ENCODE measurements at places on chromosomes 2 and 18.

DNA sequence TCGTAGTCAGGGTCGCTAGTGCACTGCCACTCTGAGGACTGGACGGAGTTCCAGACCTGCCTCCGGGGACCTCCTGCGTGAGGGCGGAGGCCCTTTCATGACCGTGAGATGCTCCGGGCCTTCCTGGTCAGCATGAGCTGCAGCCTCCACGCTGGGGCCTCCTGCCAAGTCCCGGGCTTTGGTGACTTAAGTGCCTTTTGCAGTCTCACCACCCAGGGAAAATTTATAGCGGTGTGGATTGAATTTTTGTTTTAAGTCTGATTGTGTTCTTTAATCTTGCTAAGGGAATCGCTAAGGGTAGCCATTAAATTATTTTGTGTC lies 33.6 kb downstream of the CHRNA1 start:
- no peak for DNase-seq

- DNase-seq = no peak
Measured at GRCh38 chr18:5738526-5738925, 156.8 kb downstream of the TMEM200C start.

DNA sequence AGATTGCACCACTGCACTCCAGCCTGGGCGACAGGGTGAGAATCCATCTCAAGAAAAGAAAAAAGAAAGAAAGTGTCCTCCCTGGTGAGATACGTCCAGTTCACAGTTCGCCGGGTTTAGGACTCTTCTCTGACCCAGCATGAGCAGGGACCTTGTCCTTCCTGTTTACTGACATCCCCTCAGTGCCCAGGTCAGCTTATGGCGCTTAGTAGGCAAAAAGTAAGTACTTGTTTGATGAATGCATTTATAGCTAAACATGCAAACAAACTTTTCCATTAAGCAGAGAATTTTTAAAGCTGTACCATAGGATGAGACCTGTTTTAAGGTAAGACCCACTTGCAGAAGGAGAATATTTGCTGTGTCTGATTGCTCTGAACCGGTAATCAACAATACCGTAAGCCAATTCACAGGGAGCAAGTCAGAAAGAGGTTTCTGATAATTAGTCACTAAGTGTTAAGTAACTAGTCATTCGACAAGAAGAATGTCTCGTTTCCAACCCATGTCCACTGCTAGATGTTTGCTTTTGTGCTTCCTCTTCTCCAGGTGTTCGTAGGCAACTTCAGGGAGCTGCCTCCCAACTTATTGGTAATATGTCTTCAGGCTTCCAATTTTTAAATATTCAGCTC lies 40.0 kb downstream of the MOGAT1 start:
- DNase-seq = no peak

GRCh38 chr18:7020995-7021777 lies 96.4 kb downstream of the LAMA1 start:
- DNase-seq = no peak

DNA sequence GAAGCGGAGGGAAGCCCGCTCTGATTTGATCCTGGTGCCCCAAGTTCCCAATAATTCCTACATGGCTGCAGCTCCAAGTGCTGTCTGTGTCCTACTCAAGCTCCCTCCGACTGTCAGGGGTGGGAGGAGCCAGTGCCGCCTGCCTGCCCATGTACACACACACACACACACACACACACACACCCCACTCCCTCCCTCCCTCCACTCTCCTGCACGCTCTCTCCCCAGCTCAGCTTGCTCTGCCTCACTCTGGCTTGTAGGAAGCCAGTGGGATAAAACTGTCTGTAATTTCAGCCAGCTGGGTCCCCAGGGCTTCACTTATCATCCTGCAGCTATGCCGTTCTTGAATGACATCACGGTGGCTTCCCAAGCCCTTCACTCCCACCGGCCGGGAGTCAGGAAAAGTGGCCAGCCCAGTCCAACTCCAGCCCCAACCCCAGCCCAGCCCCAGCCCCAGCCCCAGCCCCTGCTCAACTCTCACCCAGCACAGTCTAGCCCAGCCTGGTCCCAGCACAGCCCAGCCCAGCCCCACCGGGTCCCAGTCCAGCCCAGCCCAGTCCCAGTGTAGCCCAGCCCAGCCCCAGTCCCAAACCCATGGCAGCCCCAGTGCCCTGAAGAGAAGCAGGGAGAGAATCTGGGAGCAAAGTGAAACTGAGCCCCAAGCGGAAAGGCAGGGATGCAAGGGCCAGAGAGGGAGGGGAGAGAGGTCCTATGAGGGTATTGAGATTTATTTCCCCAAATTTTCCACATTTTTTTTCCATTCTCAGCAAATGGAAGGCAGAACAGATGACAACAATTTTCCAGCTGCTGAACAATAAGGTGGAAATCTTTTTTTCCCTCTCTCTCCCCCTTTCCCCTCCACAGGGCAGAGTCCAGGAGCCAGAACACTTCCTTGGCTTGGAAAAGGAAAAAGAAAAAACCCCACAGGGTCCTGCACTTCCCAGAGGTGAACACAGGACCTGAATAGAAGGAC lies 144.0 kb downstream of the TNS1 start:
- peak; percentile 89 for DNase-seq

GRCh38 chr2:41853427-41854191 lies 194.2 kb upstream of the PKDCC start:
- DNase-seq = peak; percentile 58

DNA sequence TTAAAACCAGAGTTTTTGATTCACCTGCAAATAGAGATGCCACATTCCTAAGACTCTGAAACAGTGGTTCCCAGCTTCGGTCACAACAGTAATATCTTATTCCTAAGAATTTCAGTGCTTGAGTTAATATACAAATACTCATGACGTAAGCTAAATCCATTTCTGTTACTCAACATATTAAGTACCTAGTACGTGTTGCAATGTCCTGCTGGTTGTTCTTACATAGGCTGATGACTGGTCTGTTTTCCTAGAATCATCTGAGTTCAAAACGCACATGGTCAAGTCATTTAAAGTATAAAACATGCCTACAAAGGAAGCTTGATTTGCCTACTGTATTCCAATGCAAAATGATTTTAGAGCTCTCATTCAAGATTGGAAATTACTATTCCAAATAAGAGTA lies 7.2 kb downstream of the NCL start:
- no peak for DNase-seq

- no peak for DNase-seq
Measured at GRCh38 chr2:146987996-146988395, 856.8 kb upstream of the ACVR2A start.

GRCh38 chr2:209636076-209636475 lies 135.6 kb upstream of the UNC80 start:
- DNase-seq = peak; percentile 33

- no peak for DNase-seq
Measured at GRCh38 chr2:28730641-28731146, 20.9 kb upstream of the PPP1CB start.

DNA sequence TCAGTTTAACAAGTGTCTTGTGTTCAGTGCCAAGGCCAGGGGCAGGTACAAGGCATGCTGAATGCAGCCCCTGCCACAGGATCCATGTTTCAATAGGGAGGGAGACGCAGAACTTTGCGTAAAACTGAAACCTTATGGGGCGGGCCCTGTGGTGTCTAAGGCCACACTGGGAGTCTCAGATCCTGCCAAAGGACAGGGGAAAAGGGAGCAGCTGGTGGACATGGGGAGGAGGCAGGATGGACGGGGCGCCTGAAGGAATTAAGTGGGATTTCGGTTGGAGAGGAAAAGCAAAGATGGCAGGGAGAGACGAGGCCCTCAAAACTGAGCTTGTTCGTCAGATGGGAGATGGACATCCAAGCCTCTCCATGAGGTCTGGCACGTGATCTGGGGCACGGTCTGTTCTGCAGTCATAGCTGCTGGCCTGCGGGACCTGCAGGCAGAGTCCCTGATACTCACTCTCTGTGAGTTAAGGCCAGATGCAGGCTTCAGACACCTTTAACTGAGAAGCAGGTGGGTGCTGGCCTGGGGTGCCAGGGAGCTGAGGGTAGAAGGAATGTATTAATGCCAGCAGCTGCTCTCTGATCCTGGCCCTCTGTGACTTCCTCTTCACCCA lies 48.8 kb downstream of the TCF7L1 start:
- no peak for DNase-seq

- DNase-seq = no peak
Measured at GRCh38 chr2:186255823-186256222, 230.2 kb upstream of the ZC3H15 start.

DNA sequence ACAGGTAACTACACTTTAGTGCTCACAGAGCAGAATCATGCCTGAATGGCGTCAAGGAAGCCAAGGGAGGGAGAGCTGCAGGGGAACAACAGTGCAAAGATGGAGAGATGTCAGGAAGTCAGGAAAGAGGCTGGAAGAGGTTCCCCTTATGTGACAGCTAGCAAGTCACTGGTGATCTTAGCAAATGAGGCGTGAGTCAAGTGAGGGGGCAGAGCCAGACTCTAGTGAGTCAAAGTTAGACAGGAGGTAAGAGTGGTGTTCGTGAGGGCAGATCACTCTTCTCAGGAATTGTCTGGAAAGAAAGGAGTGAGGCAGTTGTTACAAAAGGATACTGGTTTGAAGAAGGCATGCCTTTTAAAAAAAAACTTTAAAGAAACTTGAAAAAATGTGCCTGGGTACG lies 87.1 kb downstream of the MEP1B start:
- no peak for DNase-seq

- no peak for DNase-seq
Measured at GRCh38 chr18:35835833-35836232, 136.6 kb upstream of the RMP24 start.

DNA sequence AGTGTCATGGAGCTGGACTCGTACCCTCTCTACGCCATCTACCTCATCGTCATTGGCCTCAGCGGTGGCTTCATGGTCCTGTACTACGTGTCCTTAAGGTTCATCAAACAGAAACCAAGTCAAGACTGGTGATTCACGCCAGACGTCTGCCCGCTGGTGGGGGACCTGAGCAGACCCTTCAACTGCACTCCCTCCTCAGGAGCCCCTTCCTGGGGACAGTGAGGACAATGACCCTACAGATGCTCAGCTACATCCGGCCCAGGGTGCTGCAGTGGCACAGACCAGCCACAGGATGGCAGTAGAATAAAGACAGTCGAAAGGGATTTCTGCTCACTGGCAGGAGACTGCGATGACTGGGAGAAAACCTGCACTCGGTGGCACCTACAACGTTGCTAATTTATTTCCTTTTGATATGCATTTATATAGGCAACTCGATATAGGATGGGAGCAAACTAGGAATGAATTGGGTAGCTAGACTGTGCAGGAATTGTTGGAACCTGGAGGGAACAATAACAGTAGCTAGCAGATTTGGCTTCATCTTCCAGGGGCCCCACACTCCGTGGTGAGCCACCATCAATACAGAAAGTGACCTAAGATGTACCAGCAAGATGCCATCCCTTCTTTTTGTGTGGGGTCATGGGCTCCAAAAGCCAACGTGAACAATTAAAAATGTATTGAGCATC lies 39.2 kb downstream of the ABCG8 start:
- peak; percentile 58 for DNase-seq

DNA sequence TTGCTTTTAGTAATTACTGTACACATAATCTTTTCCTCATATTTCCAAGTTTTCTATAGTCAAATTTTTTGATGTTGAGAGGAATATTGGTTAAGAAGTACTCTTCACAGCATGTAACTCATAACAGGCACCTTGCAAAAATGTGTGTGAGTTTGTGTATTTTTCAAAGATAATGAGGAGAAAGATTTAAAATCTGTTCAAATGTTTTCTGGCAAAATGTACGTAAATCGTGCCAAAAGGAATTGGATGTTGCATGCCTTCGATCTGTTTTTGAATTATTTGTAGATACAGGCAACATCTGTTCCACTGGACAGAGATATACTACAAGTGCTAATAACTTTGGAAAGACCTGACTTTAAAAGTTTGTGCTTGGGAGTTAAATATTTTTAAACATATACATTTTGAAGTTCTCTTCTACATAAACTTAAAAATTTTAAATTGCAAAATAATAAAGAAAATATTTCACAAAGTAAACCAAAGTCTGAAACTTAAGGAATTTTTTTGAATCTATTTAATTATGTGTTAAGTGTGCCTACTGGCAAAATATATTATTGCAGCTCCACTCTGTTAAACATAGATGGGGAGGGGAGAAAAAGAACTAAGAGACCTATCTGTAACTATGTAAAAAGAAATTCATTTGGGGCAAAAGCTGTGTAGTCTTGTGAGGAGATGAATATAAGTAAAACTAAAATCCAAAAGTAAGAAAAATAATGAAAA lies 133.5 kb upstream of the UBE2E3 start:
- DNase-seq = no peak

GRCh38 chr2:172083628-172084394 lies 1.5 kb upstream of the DLX1 start:
- no peak for DNase-seq

- no peak for DNase-seq
Measured at GRCh38 chr2:21191535-21191934, 67.8 kb downstream of the TDRD15 start.

- DNase-seq = peak; percentile 4
Measured at GRCh38 chr2:166090908-166091307, 36.9 kb downstream of the SCN1A start.

- no peak for DNase-seq
Measured at GRCh38 chr2:129404000-129404685, 575.3 kb upstream of the RAB6C start.

DNA sequence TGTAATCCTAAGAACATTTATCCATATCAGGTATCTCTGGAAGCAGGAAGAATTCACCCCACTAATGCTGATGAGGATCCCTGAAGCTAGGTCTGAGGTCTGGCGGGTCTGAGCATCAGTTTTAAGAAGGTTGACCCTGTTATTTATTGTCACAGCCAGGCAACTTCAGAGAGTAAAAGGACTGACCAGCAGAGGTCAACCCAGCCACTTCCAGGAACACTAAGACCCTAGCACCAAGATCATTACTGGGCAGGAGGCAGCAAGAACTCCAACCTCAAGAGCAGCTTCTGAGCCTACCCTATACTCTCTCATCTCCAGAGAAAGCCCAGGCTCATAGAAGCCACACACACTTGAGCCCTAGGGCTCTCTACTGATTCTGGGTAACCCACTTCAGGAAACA lies 901.4 kb downstream of the DCDC2C start:
- DNase-seq = no peak

DNA sequence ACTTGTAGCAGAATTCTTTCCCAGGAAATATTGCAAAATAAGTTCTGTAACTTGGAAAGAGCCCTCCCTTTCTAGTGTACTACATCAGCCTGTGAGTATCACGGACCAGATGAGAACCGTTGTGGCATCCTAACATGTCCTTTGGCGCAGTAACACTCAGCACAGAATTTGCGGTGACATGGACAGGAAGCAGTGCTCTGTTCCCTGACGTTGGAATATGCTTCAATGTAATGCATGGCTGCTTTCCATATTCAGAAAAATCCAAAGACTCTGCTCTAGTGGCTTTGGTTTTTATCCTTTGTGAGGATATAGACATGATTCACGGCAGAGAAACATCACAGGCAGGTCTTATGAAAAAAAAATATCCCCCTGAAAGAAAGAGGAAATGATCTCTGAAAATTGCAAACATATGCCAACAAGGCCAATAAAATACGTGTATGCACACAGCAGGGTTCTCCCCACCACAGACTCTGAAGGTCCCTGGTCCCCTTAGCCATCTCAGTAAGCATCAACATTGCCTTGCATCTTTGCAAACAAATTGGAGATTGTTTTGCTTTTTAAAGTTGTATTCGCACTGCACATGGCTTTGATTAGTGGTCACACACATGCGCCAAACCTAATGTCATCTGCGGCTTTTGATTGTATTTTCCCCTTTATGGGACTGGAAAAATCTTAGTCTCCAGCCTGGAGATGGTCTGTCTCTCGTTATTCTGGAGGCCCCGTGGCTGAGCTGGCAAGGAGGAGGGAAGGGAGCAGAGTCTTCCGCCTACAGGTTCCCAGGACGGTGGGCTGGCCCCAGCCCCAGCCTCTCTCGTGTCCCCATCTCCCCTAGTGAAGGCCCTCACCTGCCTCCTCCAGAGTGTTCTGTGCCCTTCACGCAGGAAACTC lies 122.9 kb downstream of the COPS8 start:
- peak; percentile 90 for DNase-seq

- no peak for DNase-seq
Measured at GRCh38 chr2:127053731-127054603, 53.0 kb downstream of the BIN1 start.
